ENCODE measurements at places on chromosomes 13 and 19.
A peak's percentile ranks its signal among the peaks of the same experiment; 100 is the strongest.

DNA sequence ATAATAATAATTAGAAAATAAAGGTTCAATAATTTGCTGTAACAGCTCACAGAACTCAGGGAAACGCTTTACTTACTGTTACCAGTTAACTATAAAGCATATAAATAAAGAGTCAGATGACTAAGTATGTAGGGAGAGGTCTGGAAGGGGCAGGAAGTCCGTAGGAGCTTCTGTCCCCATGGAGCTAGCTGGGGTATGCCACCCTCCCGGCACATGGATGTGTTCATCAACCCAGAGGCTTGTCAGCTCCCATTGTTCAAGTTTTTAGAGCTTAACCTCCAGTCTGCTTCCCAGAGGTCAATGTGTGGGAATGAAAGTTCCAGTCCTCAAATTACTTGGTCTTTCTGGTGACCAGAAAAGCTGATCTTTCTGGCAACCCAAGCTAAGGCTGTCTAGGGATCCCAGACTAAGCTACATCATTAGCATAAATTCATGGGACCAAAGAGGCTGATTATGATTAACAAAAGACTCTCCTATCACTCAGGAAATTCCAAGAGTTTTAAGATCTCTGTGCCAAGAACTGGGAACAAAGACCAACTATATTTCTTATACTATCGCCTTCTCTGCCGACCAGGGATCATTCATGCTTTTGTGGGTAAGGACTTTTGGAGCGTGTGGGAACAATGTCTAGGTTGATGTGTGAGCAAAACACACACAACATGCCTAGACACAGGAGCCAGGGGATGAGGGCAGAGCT is 31.7 kb upstream of the ZNF507 start:
- DNase-seq, result no peak

- no peak for DNase-seq
Observed at GRCh38 chr13:25939961-25940687, 111.7 kb downstream of the SHISA2 start.

DNA sequence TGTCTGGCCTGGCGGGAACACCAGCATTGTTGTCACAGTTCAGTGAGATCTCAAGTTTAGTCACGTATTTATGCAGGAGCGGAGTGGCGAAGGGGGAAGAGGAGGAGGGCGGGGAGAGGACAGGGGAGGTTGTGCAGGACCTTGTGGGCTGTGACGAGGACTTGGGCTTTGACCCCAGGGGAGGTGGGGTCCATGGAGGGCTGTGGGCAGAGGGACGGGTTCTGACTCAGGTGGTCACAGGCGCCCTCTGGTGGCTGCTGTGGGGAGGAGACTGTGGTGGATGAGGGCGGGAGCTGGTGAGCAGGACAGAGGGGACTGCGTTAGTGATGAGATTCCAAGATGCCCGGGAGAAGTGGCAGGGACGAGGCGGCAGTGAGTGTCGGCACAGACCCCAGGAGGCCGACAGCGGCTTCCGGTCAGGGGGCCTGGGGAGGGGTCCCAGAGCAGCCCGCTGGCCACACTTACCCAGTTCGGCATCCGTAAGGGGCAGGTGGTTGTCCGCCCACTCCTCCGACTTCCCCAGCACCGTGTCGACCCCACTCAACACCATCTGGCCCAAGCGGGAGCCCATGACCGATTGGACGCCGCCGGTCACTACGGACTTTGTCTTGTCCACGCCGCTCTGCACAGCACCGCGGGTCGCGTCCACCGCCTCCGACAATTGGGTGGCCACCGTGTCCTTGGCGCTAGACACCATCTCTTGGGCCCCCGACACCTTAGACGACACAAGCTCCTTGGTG is 15.7 kb downstream of the PLIN3 start:
- peak; percentile 22 for DNase-seq

DNA sequence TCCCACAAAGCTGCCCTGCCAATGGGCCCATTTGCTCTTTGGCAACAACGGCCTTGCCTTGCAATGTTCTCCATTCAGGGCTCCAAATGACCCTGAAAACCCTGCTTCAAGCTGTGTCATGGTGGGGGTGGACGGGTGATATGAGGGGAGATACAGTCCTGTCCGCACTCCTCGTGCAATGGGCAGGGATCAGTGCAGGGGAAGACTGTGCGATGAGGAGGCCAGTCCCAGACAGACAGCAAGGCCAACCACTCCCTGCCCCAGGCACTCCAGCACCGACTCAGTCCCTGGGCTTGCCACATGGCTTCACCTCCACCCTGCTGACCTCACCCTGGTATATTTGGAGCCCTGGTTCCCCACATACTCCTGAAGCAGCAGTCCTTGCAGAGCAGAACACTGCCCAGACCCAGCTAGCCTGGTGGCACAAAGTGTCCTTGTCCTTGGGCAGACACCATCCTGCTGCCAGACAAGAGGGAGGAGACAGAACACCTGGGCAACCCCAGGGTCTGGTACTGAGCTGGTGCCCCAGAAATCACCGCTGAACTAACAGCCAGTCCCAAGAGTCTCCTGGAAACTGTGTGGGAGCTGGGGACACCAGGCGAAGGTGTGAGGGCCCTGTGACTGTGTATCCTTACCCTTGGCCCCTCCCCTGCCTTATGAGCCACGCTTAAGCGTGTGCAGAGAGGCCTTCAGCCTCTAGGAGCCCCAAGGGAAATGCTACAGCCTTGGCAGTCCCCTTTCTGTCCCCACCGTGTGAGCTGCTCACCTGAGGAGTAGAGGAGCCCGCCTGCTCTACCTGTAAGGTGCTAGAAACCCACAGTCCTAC is 9.1 kb upstream of the SLC35E1 start:
- no peak for DNase-seq

GRCh38 chr13:101655435-101655834 is 203.0 kb downstream of the ITGBL1 start:
- DNase-seq, result no peak

- DNase-seq, result no peak
Observed at GRCh38 chr19:12838182-12838885, at the start of gene MAST1. MAST1 (plus strand) TSS chr19:12838515; CDS start chr19:12838573, 58 bp downstream.

GRCh38 chr19:35713904-35714495 is 3.8 kb upstream of the KMT2B start:
- no peak for DNase-seq

DNA sequence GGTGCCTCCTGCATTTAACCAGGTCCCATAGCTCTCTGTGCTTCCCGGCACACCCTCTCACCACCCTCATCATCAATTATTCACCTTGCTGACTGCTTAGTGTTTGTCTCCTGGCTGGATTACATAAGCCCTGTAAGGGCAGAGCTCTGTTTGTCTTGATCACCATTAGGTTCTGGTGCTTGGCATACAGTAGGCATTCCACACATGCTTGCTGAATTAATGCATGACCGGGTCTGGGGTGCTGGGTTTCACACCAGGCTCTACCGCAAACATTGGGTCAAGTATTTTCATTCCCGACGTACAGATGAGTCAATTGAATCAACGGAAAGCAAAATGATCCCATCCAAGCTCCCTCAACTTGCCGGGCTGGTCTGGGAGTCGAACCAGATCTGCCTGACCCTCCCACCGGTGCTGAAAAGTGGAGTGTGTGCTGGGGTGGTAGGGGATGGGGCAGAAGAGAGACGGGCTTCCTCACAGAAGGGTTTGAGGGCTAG is 28.5 kb downstream of the VAV1 start:
- DNase-seq, result no peak

- no peak for DNase-seq
Observed at GRCh38 chr13:25478186-25478585, 106.4 kb downstream of the ATP8A2 start.

- no peak for DNase-seq
Observed at GRCh38 chr19:58059003-58059670, at the start of gene ZNF135. ZNF135 (plus strand) TSS chr19:58059282; CDS start chr19:58060003, 721 bp downstream.

GRCh38 chr19:8544168-8544567 is 30.2 kb upstream of the ZNF414 start:
- DNase-seq, result no peak

GRCh38 chr13:98206946-98207345 is 29.9 kb upstream of the RNF113B start:
- no peak for DNase-seq

DNA sequence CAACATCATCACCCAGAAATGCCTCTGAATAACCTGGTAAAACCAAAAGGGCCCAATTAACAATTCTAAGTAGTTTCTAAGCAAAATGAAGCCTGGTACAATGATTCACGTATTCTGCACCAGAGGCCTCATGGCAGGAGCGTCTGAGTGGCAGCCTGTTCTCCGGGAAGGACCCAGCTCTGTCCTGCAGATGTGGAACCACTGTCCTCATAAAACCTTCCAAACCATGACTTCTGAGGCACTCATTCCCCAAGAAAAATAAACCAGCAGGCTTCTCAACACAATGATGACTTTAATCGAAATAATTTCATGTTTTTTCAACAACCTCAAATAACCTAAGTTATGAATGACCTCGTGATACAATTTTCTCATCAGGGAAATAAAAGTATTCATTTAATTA is 89.9 kb downstream of the STK24 start:
- no peak for DNase-seq

- DNase-seq, result no peak
Observed at GRCh38 chr19:16325161-16325527, 518 bp downstream of the KLF2 start.

DNA sequence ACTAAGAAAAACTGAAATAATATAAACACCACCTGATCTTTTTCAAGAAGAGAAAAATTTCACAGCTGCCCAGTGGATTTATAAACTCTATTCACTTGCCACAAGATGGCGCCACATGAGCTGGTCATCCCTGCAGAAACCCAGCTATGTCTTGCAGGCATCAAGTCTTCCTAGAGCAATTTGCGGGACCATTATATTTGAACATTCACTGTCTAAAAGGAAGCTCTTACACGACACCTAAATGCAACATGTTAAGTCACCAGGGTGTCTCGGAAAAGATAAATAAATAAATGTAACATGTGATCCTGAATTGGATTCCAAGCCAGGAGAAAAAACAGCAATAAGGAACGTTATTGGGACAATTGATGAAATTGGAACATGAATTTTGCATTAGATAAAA is 20.3 kb upstream of the AKT2 start:
- DNase-seq, result peak; percentile 42

GRCh38 chr19:2720777-2721569 is at the start of gene DIRAS1:
DIRAS1 (minus strand) TSS chr19:2721372; CDS start chr19:2717806, 3,566 bp downstream.
- no peak for DNase-seq

DNA sequence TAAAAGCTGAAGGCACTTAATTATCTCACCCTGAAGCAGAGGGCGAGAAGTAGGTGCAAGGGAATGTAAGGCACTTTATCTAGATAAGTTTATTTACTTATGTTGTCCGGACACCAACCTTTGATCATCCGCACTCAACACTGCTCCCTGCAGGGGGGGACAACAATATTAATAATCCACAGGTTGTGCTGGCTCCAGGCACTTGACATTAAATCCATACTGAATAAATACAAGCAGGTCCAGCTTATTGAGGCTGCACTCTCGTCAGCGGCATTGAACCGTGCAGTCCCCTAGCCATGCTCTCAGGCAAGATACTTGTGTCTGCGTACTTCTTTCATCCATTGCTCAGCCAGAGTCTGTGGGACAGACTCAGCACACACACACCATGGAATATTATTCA is 374.5 kb upstream of the NBEA start:
- no peak for DNase-seq

DNA sequence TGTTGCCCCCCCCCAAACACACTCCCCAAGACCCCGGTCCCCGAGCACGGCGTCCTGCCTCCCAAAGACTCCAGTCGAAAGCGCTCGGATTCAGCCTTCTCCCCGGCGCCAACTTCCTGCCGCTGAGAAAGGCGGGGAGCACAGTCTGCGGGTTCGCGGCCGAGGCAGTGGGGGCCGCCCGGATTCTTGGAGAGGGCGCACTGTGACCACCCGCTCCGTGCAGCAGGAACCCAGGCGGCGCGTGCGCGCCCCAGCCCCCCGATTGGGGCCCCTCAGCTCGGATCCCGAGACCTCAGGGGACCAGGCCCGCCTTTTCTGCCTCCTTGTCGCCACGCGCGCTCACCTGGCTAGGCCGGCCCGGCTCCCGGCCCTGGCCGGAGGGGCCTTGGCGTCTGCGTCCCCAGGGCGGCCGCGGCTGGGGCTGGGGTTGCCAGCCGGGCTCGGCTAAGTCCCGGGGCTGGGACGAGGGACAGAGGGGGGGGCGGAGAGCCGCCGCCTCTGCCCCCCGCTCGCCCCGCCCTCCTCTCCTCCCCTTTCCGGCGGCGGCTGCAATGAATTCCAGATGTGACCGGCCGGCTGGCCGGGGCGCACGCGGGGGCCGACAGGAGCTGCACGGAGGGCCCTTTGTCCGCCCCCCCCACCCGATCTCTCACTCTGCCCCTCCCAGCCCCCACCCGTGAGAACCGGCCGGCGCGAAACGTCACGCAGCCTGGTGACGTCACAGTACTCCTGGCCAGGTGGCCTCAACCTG is at the start of gene S1PR2:
TSS of gene S1PR2 (minus strand) at position 471 of the 751 bp plus-strand sequence. CDS start 6,426 bp downstream, outside the sequence.
- peak; percentile 43 for DNase-seq

DNA sequence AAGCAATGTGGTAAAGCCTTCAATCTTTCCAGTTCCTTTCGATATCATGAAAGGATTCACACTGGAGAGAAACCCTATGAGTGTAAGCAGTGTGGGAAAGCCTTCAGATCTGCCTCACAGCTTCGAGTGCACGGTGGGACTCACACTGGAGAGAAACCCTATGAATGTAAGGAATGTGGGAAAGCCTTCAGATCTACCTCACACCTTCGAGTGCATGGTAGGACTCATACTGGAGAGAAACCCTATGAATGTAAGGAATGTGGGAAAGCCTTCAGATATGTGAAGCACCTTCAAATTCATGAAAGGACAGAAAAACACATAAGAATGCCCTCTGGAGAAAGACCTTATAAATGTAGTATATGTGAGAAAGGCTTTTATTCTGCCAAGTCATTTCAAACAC is 15.6 kb upstream of the ZNF763 start:
- DNase-seq, result no peak

DNA sequence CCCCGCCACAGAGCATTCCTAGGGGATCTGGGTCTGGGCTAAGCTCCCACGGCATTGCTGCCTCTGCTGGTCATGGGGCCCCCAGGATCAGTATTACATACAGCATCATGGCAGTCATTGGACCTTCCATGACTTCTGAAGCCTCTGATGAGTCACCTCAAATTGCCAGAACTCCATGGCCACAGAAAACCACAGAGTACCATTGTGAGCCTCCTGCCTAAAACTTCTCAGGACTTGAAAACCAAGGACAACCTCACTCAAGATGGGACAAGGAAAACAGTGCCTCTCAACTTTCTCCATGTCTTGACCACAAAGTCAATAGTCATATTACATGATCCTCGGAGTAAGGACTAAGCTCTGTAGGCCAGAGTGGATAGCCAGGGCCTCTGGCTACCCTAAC is 306.0 kb downstream of the GPC5 start:
- DNase-seq, result no peak

- DNase-seq, result no peak
Observed at GRCh38 chr13:54185101-54185500, 1156.5 kb downstream of the OLFM4 start.

- no peak for DNase-seq
Observed at GRCh38 chr19:44846455-44847143, 502 bp downstream of the NECTIN2 start.

GRCh38 chr13:85618521-85618920 is 180.7 kb downstream of the SLITRK6 start:
- no peak for DNase-seq

- no peak for DNase-seq
Observed at GRCh38 chr19:12751635-12752034, at the start of gene BEST2. BEST2 (plus strand) TSS chr19:12751791; CDS start chr19:12752593, 802 bp downstream.

Data from NCI-H187 treated with DMSO at 0.1 percent for 48 hours (cell line).